ENCODE measurements at places on chromosomes 5 and 9.

DNA sequence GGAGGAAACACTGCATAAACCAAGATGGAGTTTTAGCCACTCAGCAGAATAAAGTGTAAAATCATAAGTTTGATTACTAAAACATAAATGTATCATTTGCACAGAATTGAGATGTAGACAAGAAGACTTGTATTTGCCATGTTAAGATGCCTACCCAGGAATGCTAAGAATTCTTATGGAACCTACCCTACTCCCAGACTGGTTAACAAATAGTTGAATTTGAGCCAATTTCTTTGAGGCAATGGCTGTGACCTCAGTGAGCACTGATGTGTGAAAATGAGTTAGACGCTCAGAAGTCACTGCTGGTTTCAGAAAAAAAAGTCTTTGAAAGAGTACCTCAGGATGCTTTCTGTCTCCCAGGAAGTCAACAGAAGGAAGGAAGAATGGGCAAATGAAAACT lies 95.6 kb downstream of the ESM1 start:
- no peak for DNase-seq

DNA sequence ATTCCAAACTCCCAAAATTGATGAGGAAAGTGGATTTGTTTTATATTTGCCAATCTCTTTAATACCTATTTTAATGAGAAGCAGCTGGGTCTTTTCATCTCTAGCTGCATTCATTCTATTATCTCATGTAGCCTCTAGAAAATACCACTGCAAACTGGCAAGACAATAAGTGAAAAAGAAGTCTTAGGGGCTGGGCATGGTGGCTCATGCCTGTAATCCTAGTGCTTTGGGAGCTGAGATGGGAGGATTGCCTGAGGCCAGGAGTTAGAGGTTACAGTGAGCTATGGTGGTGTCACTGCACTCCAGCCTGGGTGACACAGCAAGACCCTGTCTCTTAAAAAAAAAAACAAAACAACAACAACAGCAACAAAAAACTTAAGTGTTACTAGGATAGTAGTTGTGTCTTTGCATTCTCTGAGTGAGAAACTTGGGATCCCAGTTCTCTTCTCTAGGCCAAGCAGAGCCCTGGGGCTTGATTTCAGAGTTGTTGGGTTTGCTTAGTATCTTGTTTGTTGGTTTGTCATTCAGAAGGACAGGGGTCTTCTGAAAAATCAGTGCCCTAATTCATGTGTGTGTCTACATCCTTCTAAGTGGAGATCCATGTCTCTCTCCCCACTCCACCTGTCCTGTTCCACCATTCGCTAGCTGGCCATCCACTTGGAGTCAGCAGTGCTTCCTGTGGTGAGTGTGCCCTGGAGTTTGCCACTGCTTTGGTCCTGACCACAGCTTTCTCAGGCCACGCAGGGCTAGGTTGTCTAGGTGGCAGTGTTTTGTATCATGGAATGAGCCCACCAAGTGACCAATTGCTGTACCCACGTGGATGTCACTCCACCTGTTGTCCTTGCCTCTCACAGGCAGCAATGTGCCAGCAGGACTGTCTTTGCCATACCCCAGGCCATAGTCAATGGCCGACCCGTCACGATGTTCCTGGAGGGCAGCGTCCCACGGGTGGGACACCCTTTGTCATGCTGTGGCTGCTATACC lies 19.5 kb downstream of the MARCHF6 start:
- no peak for DNase-seq

DNA sequence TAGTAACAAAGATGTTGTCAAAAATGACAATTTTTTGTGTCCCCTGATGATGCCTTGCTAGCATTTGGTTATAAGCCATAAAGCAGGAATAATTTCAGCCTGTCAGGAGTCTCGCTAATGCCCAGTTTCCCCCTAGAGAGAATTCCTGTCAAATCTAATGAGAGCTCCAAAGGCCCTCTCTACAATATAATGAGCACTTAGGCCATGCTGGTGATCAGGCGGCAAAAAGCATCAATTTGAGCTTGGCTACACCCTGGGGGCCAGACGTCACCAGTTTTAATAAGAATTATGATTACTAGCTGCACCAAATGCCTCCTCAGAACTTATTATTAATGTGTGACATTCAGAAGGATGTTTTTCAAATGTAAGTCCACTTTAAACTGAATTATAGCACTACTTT lies 6.1 kb downstream of the TLE1 start:
- no peak for DNase-seq

DNA sequence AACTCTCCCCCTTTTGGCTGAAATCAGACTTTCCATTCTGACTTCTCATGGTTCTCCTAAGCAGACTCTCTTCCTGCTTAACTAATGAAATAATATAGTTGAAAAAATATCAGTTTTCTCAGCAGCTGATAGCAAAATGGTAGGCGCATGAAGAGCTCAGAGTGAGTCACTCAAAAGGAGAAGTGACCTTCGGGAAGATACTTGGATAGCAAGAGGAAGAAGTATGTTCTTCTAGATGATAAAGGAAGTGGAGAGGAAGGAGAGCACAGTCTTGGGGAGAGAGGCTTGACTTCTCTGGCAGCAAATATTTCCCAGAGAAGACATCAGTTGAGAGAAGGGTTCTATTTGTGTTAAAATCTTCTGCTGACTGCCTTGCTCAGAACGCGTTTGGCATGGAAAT lies 101.5 kb downstream of the TAF11L14 start:
- DNase-seq, result no peak

- DNase-seq, result no peak
Observed at GRCh38 chr9:14320271-14321181, 6.6 kb upstream of the NFIB start.

GRCh38 chr5:81751836-81752643 lies 1.1 kb upstream of the SSBP2 start:
- peak; percentile 34 for DNase-seq
